ENCODE measurements at places on chromosomes 3 and 15.

GRCh38 chr3:131223373-131224289 lies 157.9 kb upstream of the NUDT16 start:
- DNase-seq = no peak

DNA sequence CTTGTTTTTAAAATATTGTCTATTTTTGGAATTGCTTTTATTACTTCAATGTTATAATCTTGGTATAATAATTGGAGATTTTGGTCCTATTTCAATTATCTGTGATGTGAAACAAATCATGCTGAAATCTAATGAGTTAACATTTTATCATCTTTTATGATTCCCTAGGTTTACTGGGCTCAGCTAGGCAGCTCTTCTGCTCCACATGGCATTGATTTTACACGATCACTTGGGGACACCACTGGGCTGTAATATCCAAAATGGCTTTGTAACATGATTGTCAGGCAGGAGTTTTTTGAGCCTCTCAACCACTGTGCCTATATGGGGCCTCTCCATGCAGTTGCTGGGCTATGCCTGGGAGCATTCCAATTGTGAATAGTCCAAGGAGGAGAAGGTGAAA lies 163.3 kb downstream of the PYDC2 start:
- no peak for DNase-seq

- no peak for DNase-seq
Measured at GRCh38 chr3:186933816-186934215, 3.5 kb downstream of the ST6GAL1 start.

- DNase-seq = no peak
Measured at GRCh38 chr3:30241721-30242120, 364.7 kb upstream of the TGFBR2 start.

GRCh38 chr15:51405693-51406523 lies 64.5 kb downstream of the GLDN start:
- DNase-seq = no peak

- DNase-seq = no peak
Measured at GRCh38 chr3:186452517-186452916, 90.5 kb upstream of the DGKG start.

DNA sequence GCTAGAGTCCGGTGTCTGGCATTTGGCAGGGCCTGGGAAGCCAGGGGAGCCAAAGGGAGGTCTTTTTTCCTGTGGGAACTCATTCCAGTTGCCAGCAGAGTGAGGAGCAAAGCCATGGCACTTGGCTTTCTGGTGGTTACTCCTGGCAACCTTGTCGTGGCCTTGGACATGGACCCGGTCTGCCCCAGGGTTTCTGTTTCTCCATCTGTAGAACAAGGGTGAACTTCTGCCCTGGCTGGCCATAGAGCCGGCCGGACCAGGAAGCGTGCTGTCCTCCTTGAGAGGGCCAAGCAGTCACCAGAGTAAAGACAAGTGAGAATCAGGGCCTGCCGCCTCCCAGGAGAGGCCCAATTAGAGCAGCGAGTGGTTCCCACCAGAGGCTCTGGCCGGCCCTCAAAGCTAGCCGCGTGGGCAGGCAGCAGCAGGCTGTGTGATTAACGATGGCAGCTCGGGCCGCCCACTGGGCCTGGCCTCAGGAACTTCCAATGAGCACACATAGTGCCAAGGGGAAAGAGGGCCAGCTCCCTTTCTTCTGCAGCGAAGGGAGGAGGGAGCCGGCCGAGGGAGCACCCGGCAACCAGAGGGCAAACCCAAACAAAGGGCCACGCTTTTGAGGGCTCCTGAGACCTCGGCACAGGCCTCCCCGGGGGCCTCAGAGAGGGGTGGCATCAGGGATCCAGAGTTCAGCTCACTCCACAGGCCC lies 29.1 kb upstream of the ELP6 start:
- no peak for DNase-seq

- no peak for DNase-seq
Measured at GRCh38 chr15:57922776-57923175, 142.7 kb downstream of the ALDH1A2 start.

DNA sequence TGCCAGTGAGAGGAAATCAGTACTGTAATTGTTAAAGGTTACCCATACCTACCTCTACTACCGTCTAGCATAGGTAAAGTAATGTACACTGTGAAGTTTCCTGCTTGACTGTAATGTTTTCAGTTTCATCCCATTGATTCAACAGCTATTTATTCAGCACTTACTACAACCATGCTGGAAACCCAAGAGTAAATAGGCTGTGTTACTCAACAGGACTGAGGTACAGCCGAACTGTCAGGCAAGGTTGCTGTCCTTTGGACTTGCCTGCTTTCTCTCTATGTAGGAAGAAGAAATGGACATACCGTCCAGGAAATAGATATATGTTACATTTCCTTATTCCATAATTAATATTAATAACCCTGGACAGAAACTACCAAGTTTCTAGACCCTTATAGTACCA lies 265.5 kb downstream of the NR2F2 start:
- DNase-seq = no peak

DNA sequence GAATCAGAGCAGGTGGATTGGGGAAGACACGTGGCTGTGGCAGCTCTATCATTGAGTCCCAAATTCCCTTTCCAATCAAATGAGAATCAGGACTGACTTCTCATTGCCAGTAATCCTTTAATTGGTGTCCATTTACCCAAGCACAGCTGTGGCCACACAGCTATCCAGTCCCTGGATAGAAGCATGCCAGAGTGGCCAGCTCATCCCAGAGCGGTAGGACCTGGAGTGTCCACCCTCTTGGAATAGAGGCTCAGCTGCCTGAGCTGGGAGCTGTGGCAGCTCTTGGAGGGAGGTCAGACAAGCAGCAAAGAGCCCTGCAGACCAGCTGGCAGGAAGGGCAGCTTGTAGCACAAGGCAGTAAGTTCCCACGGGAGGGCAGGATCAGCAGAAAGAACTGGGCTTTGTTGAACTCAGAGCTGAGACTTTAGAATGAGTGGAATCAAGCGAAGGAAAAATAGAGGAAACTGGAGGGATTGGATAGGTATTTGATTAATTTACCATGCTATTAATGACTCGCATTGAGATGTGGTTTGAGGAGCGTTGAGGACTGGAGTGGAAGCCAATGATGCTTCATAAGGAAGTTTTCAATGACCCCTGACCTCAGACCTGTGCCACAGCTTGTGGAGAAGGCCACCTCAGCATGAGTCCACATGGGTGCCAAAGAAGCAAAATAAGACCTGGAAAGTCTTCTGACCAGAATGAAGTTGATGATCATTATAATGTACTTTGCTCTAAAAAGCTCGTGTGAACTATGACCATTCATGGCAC lies 6.9 kb upstream of the ALPK3 start:
- no peak for DNase-seq

DNA sequence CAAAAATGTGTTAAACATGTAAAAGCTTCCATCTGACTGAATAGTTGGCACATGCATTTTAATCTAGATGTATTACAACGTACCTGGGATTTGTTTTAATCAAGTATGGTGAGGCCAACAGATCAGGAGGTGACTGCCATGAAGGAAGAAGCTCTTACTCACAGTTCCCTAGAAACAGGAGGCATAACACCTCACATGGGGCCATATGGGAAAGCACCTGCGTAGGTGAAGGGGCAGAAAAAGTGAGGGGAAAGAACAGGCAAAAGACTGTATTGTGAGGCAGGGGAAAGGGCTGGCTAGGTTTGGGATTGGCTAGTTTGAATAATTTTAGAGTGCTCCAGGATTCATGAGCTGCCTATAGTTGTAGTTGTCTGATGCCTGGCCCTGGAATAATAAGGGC lies 9.6 kb downstream of the SQOR start:
- no peak for DNase-seq

DNA sequence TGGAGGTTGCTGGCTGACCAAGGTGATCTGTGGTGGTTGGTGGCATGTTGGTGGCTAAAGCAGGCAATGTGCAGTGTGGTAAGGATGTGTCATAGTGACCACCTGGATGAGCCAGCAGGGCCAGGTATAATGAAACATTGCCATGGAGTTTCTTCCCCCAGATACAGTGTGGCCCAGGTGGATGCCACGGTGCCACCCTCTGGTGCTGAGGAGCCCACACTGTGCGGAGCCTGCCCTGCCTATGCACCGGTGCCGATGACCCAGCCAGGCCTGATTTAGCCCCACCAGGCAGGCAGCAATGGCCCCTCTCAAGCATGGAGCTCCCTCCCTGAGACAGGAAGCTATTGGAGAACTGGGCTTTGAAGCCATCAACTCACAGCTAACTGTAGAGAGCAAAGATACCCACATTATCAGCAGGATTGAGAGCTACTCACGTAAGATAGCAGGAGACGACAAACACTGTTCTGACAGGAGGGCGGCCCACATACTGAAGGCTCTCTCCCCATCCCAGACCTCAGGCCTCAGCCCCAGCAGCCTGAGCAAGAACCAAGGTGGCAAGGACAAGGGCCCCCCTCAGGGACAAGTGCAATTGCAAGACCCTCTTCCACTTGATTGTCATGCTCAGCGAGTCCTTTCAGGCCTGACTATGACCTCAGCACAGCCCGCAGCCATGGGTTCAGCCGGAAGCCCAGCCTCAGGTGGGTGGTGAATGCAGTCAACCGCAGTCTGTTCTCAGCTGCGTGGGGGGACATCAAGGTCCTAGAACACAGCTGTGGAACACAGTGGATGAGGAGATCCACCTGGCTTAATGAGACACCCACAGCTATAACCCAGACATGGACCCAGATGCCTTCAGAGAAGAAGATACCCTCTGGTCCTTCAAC lies 82.8 kb upstream of the CDV3 start:
- peak; percentile 38 for DNase-seq

All from stimulated activated CD4-positive, alpha-beta T cell treated with anti-CD3 and anti-CD28 coated beads, TNF-alpha, amount 100 ng/mL, for 4 hours (primary cell).